ENCODE measurements at places on chromosomes 3 and 15.

- peak; percentile 36 for DNase-seq
Observed at GRCh38 chr3:190533511-190534281, 19.8 kb downstream of the IL1RAP start.

DNA sequence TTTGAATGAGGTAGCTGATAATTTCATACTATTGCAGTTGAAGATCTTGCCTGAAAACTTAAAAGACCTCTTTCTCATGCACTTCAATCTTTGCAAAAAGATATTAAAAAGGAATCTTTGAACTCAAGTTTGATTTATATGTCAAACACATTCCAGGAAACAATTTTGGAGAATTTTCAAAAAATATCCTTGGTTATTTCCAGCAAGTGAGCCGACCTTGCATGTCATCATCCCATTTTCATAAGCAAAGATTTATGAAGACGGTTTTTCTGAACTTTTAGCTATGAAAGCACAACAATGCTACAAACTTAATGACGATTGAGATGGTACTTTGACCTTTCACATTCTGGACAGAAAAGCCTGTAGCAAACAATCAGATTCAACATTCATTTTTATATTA, 95.6 kb downstream of the RFX7 start:
- DNase-seq: no peak

- no peak for DNase-seq
Observed at GRCh38 chr3:196335503-196335948, 2.7 kb downstream of the TM4SF19 start.

DNA sequence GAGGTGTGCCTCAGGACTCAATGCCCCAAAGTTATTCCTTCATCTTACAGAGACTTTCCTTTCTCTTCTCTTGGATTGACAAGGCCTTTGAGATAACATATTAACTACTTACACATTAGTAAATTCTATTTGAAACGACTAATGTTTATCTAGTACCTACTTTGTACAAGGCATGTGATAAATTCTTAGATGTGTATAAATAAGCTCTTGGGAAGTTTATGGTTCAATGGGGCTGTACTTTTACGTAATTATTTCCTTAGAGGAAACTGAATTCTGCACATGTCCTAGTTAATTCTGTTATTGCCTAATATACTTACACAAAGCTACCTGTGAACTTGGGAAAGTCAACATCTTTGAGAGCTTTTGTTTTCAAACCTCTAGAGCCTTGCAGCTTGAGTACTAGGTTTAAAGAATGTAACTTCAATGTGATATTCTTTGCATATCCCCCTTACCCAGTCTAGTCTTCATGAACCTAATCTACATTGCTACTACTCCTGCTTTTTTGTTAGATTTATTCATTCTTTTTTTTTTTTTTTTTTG, 58.5 kb upstream of the RAP2B start:
- no peak for DNase-seq

DNA sequence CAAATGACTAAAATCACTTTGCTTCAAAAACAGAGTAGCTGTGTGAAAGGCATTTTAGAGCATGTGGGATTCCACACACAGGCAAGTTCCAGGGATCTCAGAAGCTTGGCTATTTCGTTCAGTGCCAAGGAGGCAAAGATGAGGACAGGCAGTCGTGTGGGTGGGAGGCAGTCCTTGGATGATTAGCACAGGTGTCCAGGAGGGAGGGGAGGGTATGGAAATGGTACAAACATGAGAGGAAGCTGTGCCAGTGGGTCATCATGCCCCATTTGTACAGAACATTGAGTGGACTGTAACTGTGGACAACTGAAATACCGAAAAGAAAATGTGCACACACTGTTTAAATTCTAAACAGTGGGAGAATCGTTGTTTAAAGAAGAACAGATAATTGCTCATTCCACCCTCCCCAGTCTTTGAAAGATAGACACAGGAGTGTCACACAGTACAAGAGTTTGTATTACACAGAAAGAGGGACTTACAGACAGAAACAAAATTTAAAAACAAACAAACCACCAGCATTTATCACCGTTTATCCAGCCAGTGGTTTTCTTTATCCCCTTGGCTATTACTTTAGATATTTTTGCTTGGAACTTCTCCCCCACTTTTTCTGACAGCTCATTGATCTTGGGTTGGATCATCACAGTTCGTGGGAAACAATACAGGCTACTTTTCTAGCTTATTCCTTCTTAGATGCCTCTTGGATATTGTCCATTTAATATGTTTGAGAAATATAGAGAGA, 122.9 kb downstream of the GREM1 start:
- DNase-seq: no peak

- DNase-seq: no peak
Observed at GRCh38 chr3:181730934-181731333, 19.2 kb downstream of the SOX2 start.

DNA sequence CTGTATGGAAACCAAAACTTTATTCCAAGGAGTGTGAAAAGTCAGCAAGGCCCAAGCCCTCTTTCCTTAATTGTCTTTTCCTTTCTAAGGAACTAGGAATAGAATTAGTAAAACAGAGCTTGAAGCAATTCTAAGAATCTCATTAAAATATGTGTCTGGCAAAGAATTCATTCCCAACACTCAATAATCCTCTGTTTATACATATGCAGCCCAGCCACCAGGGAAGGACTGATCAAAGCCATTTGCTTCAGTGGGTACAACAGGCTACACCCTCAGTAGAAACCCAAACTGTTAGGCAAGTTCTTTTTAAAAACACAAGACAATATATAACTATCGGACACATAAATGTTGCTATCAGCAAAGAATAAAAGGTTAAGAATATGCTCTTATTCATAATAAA, 266.9 kb downstream of the ERC2 start:
- no peak for DNase-seq

DNA sequence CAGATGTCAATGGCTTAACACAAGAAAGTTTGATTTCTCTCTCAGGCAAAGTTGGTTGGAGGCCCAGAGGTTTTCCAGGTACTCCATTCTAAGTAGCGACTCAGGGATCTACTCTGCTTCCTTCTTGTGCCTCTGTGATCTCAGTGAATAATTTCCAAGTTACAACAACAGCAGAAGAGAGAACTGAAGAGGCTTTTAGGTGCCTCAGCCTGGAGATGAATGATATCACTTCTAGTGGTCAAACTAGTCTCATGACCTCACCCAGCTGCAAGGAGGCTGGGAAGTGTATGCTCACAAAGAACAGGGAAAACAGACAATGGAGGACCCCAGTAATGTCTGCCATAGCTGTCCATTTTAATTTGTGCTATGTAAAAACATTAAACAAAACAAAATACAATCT, 4.6 kb upstream of the PRICKLE2 start:
- no peak for DNase-seq

GRCh38 chr15:88449581-88449980, 17.6 kb downstream of the MRPL46 start:
- DNase-seq: no peak

DNA sequence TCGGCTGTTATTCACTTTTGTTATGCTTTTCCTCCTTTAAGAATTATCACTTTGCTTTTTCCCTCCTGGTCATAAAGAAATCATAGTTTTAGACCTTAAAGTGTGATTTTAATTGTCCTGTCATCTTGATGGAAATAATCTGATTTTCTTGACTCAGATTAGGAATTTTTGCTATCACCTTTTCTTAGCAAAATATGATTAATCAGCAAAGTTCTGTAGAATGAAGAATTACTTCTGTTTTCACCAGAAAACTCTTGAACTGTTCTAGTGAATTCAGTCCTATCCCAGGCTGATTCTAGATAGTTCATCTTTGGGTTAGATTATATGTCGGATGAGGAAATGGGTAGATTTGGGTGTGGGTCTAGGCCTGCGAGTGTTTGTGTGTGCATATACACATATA, 12.2 kb downstream of the CMSS1 start:
- no peak for DNase-seq

GRCh38 chr3:16363636-16364035, 98.6 kb downstream of the OXNAD1 start:
- DNase-seq: no peak

- no peak for DNase-seq
Observed at GRCh38 chr15:63615935-63616334, 18.7 kb downstream of the FBXL22 start.

DNA sequence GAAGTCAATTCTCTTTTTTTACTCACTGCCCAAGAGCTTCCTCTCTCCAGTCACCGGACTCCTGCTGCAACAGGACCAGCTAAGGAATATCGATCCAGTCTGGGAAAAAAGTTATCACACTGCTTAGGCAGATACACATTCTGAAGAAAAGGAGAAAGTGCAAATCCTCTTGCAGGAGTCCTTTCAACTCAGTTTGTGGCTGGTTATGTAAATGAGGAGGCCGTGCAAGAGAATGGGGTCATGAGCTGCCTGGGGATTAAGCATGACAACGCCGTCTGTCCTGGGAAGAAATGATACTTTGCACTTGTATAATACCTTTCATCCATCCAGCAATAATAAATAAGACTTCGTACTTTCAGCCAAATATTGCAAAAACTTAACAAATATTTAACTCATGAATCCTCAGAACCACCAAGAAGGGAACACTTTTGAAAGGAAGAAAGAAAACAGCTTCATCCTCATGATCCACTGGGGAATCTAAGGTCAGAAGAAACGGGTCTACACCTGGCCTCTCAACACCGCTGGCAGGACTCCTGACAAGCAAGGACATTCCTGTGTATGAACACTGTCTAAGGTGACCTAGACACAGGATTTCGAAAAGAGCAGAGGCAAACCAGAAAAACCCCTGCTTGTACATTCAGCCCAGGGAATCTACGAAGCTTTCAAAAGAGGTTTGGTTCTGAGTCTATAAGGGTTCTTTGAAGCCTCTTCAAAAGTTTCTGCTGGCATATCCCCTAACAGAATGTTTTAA, 13.1 kb upstream of the WWTR1 start:
- DNase-seq: no peak

- no peak for DNase-seq
Observed at GRCh38 chr3:98497381-98497780, at the start of gene OR5K2. Gene OR5K2, plus strand, starts transcription at chr3:98497681. Its CDS starts 0 bp downstream, at chr3:98497681.

- DNase-seq: no peak
Observed at GRCh38 chr3:6962801-6963200, 101.9 kb downstream of the GRM7 start.

DNA sequence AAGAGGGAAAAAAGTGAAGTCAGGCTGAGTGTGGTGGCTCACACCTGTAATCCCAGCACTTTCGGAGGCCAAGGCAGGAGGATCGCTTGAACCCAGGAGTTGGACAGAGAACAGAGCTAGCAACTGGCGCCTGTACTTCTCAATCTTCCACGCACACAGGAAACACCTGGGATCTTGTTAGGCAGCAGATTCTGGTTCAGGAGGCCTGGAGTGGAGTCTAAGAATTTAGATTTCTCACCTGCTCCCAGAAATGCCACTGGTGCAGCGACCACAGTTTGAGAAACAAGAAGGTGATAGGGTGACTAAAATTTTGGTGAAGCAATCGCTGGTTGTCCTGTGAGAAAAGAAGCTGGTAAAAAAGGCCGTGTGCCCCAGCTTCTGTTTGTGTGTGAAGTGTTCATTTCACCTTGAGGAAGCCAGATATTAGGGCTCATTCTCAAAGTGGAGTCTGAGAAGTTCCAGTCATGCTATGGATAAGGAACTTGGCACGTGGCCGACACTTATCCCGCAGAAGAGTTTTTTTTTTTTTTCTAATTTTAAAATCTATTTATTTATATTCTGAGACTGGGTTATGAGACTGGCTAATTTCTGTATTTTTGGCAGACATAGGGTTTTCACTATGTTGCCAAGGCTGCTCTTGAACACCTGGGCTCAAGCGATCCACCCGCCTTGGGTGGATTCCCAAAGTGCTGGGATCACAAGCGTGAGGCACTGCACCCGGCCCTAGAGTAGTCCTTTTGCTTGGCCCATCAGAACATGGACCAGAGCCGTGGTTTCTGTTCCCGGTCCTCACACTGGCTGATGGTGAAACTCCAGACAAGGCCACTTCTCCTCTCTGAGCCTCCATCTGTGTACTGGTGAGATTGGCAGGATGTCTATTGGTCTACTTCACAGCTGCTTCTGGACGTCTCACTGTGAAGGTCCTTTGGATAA, 324.6 kb upstream of the PROK2 start:
- DNase-seq: no peak

DNA sequence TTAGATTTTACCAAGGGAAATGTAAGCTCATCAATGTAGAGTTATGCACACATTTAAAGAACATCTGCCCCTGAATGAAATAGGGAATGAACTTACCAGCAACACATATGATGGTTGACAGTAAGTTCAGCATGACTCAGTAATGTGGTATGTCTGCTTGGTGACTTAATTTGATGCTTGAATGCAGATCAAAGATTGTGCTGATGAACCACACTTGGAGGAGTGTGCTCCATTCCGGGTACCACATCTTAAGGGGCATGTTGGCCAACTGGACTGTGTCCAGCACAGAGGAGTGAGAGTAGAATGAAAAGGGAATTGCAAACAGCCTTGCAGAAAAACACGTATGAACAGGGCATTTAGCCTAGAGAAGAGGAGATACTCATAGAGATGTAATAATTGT, 171.0 kb upstream of the RARB start:
- DNase-seq: no peak

- DNase-seq: no peak
Observed at GRCh38 chr3:111336511-111336910, 205.5 kb upstream of the CD96 start.

- no peak for DNase-seq
Observed at GRCh38 chr3:101938262-101938847, 89.0 kb downstream of the NFKBIZ start.

- DNase-seq: no peak
Observed at GRCh38 chr3:23277688-23278087, 74.6 kb downstream of the UBE2E2 start.

- DNase-seq: no peak
Observed at GRCh38 chr3:168183774-168184173, 88.0 kb upstream of the GOLIM4 start.

GRCh38 chr3:127441764-127442163, 148.8 kb downstream of the TPRA1 start:
- no peak for DNase-seq

DNA sequence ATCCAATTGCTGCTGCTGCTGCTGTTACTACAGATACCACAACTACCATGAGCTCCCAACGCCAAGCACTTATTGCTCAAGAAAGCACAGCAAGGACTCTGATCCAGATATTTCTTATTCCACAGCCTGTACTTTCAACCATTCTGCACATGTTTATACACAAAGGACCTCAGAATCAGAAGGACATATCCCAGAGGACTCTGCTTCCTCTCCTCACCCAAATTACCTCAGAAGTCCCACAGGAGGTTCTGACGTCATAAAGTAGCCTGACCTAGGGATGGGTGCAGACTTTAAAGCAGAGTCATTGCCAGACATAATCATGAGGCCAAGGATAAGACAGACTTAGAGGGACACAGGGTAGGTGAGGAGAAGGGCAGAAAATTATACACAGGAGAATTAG, 115.9 kb downstream of the ABI3BP start:
- no peak for DNase-seq

DNA sequence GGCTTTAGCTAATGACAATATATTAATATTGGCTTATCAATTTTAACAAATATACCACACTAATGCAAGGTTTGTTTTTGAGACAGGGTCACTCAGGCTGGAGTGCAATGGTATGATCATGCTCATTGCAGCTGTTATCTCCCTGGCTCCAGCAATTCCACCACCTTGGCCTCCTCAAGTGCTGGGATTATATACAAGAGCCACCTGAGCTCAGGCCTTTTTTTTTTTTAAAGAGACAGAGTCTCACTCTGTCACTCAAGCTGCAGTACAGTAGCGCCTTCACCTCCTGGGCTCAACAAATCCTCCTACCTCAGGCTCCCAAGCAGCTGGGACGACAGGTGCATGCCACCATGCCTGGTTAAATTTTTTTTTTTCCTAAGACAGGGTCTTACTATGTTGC, 11.7 kb downstream of the DLG1 start:
- DNase-seq: no peak

Data from amygdala (tissue), 56 donors.